CD8-positive, alpha-beta T cell (primary cell): ENCODE measurements at places on chromosomes 3 and 15.
A peak's percentile ranks its signal among the peaks of the same experiment; 100 is the strongest.

GRCh38 chr3:193945143-193945542 is 190.8 kb upstream of the HES1 start:
- no peak for DNase-seq

- no peak for DNase-seq
Measured at GRCh38 chr3:83877910-83878309, 1080.9 kb upstream of the CADM2 start.

GRCh38 chr15:31389576-31389975 is 62.9 kb downstream of the KLF13 start:
- no peak for DNase-seq

DNA sequence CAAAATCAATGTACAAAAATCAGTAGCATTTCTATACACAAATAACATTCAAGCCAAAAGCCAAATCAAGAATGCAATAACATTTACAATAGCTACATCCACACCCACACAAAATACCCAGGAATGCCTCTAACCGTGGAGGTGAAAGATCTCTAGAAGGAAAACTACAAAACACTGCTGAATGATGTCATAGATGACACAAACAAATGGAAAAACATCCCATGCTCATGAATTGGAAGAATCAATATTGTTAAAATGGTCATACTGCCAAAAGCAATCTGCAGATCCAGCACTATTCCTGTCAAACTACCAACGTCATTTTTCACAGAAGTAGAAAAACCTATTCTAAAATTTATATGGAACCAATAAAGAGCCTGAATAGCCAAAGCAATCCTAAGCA is 143.7 kb downstream of the SLCO3A1 start:
- DNase-seq, result no peak

GRCh38 chr3:58824285-58824684 is 157.7 kb upstream of the FAM3D start:
- DNase-seq, result no peak

GRCh38 chr3:20197775-20198174 is 11.8 kb upstream of the SGO1 start:
- no peak for DNase-seq

GRCh38 chr3:177284383-177284881 is 87.2 kb upstream of the TBL1XR1 start:
- DNase-seq, result no peak

DNA sequence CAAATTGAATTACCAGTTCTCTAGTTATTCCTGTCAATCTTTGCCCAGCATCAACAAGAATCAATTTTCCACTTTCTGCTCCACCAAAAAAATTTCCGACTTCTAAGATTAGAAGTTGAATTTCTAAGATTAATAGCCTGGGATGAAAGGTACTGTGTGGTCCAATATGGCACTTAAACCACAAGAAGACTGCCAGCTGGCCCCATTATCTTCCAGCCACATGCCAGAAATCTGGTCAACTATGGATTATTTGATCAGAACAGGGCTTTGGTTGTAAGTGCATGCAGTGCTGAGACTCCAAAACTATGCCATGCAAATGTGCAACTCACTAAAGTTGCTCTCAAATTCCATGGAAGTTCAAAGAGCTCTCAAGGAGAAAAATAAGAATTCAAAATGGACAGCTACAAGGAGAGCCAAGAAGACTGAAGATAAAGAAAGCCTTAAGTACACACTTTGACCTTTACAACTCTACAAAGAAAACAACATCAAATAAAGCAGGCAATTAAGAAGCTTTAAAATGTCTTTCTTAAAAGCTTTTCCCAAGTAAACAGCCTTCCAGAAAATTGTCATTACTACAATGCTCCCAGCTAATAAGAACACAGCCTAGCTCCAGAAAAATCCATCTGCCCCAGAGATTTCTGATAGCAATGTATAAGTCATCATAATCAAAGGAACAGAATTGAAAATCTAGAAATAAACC is 64.2 kb downstream of the ST3GAL6 start:
- DNase-seq, result no peak

DNA sequence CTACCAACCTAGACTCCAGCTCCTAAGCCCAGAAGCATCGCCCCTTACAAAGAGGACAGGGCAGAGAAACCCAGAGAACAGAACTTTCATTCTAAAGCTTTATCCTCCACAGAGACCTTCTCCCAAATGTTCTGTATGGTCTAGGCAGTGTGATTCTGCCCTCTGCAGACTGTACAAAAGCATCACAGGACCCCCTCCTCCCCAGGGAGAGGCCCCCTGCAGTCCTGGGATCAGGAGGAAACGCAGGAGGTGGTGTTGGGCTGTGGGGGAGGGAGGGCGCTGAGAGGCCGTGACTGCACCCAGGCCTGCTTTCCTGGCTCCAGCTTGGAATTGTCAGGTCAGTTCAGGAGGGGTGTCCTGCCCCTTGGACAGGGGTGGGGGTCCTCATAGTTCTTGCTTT is 101.3 kb downstream of the DGKG start:
- no peak for DNase-seq

- peak; percentile 53 for DNase-seq
Measured at GRCh38 chr3:13016083-13016720, 57.0 kb downstream of the IQSEC1 start.

- no peak for DNase-seq
Measured at GRCh38 chr15:74802862-74803447, 9.7 kb upstream of the LMAN1L start.

DNA sequence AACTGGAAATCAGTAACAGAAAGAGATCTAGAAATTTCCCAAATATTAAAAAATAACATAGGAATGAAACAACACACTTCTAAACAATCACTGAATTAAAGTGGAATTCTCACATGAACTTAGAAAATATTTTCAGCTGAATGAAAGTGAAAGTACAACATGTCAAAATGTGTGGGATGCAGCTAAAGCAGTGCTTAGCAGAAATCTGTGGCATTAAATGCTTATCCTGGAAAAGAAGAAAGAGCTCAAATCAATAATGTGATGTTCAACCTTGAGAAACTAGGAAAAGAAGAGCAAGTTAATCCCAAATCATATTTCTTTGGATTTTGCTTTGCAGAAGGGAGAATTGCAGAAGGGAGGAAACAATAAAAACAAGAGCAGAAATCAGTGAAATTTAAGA is 98.2 kb upstream of the NR2E3 start:
- no peak for DNase-seq

- DNase-seq, result no peak
Measured at GRCh38 chr15:42992626-42993025, 72.0 kb upstream of the TTBK2 start.

DNA sequence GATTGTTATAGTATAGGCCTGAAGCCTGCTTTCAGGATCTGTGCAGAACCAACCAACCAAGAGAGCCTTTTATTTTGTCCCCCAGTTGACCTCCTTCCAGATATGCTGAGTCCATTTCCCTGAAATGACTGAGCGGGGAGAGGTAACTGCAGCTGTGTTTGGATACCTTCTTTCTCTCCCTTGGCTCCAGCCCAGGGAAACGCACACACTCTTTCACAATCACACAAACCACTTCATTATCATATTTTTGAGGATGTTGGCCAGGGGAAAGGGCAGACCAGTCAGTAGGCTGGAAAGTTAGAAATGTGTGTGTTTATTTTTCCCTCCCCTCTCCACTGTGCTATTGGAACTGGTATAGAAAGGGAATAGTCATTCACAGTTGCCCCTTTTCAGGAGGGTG is 417.7 kb upstream of the TBL1XR1 start:
- no peak for DNase-seq

- no peak for DNase-seq
Measured at GRCh38 chr15:90200534-90201129, 498 bp upstream of the SEMA4B start.

GRCh38 chr3:38111201-38111600 is 25.7 kb downstream of the ACAA1 start:
- DNase-seq, result no peak

DNA sequence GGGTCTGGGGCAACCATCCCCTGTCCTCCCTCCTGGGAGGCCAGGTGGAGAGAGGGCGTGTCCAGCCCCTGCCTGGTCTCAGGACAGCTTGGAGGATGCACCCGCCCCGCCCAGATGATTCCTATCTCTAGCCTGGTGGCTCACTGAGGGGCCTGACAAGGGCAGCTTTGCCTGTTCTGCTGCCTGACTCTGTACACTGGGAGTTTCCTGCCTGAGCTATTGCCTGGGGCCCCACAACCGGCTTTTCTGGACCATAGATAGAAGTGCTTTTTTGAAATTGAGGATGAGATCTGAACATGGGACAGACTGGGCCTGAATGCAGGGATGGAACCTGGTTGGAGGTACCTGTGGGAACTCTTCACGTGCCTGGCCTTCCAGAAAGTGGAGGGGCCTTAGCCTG is 751 bp upstream of the PLA2G4E start:
- no peak for DNase-seq

GRCh38 chr3:182809531-182809930 is 16.2 kb downstream of the ATP11B start:
- DNase-seq, result no peak

- peak; percentile 53 for DNase-seq
Measured at GRCh38 chr3:105367406-105368213, 901 bp downstream of the ALCAM start.

- no peak for DNase-seq
Measured at GRCh38 chr15:66768987-66769386, 67.0 kb downstream of the SMAD6 start.

DNA sequence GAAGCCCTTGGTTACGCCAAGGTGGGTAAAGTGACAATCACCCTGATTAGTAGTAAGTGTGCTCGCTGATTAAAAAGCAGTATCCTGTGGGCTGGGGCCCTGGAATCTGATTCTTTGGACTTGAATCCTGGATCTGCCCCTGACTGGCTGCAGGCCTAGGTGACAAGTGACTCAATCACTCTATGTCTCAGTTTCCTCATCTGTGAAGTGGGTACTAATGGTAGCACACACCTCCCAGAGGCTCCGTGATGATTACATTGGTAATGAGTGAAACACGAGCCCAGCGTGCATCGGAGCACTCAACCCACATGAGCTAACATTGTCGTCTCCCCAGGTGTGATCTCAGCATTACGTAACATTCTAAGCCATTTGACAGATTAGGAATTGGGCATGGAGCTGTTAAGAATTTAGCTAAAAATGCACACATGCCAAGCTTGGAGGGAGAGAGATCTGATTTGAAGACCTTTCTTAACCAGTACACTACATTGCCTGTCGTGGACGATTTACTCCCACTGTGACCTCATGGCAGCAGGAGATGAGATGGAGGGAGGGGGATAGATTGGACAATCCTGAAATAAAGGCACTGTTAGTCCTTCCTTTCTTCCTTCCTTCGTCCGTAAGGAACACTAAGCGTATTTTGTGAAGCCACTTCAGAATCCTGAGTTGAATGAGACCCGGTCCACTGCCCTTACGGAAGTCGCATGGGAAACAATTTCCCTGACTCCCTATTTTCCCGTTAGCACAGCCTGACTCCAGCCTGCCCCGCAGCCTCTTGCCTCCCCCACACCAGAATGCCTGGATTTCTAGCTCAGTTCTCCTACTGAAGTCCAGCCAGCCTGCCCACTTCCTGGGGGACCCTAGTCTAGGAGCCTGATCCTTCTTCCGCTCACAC is 32.1 kb downstream of the MGLL start:
- DNase-seq, result no peak

DNA sequence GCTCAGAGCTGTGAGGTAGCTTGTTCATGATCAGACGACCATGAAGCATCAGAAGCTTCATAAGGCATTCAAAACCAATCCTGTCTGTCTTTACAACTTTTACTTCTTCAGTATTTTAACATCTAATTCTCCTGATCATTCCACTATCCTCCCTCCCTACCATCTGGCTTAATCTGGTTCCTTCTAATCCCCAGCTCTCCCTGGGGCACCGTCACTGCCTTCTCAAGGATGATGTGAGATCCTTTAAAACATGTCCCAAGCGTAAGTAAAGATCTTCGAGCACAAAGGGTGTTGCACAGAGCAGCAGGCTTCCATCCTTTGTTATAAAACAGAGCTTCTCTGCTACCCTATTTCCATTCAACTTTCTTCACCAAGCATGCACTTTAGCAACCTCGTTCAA is 362.7 kb upstream of the ARRDC4 start:
- DNase-seq, result no peak

DNA sequence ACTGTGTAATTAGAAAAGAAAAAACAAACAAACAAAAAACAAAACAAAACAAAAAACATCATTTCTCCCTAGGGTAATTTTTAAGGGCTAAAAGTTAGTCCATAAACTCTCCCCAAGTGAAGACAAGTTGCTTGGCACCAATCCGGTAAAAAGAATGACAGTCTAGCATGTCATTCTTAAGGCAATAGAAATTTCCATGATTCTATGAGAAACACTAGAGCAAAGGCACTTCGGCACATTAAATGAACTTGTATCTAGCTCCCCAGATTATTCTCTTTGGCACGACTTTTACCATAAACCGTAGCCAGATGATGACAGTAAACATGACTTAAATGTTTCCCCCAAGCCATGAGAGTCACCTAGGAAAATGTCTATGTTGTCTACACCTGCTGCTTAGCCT is 10.1 kb downstream of the COL8A1 start:
- no peak for DNase-seq

- no peak for DNase-seq
Measured at GRCh38 chr3:43753741-43754715, 63.3 kb downstream of the ABHD5 start.

DNA sequence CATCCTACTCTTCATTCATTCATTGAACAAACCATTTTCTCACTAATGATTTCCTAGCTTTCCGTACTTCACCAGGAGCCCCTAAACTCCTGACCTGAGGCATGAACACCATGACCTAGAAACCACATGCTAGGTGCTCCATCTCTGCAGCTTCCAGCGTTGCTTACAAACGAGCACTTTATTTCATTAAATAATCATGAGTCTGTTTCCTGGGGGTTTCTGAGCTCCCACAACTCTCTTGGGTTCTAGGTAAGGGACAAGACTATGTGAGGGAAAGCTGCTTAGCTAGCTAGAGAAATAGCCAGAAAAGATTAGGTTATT is 1.3 kb downstream of the MAP2K1 start:
- no peak for DNase-seq

DNA sequence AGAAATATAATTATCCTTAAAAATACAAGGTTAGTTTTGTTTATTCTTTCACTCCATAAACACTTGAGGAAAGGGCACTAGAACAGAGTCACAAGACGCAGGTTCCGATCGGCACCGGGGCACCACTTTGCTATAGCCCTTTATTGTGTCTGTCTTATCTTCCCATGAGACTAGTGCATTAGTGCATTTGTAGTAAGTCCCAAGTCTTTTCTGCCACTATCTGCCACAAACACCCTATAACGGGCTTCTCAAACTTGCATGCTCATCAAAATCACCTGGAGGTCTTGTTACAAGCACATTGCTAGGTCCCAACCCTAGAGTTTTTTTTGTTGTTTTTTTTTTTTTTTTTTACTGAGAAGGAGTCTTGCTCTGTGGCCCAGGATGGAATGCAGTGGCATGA is 213.1 kb downstream of the FOXP1 start:
- DNase-seq, result no peak

GRCh38 chr3:108085370-108085769 is 5.5 kb downstream of the CD47 start:
- no peak for DNase-seq

GRCh38 chr3:126311338-126311978 is 45.8 kb downstream of the KLF15 start:
- no peak for DNase-seq
